Activated T-cell treated with anti-CD3 and anti-CD28 coated beads, Interleukin-2, amount 50 U/mL, for 1 hour (primary cell): ENCODE measurements at places on chromosomes 12 and 14.

DNA sequence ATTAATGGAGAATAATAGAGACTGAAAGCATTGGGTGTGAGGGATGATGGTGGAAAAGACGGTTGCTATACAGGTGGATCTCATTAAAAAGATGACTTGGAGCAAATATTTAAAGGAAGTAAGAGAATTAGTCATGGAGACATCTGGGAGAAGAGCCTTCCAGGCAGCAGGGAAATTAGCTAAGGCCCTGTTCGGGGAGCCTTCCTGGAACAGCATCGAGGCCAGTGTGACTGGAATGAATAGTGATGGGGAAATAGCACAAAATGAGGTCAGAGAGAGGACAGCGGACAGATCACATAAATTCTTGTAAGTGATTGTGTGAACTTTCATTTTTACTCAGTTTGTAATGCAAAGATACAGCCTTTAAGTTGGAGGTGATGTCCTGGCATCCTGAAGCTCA, 842.3 kb downstream of the SLC6A15 start:
- DNase-seq = no peak

DNA sequence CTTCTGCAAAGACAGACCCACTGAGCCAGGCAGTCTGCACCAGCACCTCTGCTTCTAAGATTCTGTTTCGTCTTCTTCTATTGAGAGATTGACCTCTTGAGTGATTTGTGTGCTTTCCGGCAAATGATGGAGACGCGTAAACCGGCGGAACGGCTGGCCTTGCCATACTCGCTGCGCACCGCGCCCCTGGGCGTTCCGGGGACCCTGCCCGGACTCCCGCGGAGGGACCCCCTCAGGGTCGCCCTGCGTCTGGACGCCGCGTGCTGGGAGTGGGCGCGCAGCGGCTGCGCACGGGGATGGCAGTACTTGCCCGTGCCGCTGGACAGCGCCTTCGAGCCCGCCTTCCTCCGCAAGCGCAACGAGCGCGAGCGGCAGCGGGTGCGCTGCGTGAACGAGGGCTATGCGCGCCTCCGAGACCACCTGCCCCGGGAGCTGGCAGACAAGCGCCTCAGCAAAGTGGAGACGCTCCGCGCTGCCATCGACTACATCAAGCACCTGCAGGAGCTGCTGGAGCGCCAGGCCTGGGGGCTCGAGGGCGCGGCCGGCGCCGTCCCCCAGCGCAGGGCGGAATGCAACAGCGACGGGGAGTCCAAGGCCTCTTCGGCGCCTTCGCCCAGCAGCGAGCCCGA, 703 bp downstream of the ASCL4 start:
- no peak for DNase-seq

- DNase-seq = no peak
Observed at GRCh38 chr14:28102814-28103213, 663.8 kb upstream of the FOXG1 start.

GRCh38 chr12:128587918-128588317, 235.8 kb downstream of the SLC15A4 start:
- no peak for DNase-seq

- DNase-seq = no peak
Observed at GRCh38 chr12:125129179-125129571, 63.9 kb downstream of the AACS start.

DNA sequence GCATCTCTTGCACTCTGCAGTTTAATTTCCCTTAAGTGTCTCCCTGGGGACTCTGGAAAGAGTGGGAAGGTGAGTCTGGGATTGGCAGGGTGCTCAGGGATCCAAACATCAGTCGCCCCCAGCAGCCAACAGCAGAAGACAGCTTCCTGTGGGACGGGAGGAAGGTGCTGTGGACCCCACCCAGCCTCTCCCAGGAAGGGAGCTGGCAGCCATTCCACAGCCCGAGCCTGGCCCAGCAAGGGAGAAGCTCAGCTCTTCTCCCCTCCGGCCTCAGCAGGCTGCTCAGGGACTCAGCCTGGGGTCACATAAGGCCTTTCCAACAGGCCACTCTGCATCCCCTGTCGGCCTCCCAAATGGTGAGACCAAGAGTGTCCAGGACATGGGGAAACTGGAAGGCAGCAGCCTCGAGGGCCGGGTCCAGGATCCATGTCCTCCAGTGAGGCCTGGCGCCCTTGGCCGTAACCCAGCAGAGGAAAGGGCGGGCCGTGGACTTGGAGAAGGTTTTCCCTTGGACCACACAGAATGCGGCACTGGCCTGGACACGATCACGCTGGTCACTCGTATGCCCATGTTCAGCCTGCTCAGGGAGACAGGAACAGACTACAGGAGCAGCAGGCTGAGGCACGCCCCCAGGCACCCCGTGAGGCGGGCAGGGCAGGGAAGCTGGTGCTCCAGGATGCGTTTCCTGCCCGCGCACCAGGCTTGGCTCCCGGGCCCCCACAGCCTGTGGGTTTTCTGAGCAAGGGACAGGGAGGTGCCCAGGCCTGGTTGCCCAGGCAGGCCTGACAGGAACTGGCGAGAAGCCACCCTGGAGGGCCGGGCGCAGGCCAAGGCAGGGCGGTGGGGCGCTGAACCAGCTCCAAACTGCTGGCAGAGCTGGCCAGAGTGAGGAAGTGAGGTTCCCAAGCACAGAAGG, 3.5 kb downstream of the XRCC3 start:
- DNase-seq = no peak

DNA sequence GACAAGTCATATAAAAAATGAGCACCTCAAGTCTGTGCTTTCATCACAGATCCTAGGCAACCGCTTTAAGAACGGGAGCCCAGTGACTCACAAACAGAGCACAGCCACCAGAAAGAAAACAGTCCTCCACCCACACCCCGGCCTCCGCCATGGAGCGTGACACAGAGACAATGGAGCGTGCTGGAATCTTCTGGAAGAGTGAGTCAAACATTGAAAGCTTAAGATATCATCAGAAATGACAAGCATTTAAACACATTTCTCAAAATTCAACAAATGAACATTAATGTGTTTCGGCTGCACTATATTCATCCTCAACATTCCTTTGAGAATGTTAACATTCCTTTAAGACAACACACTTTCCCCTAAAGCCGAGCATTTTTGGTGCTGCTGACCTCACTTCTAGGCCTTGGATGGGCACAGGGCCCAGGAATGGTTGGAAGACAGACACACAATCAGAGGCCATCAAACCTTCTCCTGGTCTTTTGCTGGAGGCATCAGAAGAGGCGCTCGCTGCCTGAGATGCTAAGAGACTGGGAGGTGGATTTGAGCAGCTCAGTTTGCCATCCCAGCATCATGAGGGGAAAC, 23.6 kb upstream of the TMEM132D start:
- DNase-seq = no peak

DNA sequence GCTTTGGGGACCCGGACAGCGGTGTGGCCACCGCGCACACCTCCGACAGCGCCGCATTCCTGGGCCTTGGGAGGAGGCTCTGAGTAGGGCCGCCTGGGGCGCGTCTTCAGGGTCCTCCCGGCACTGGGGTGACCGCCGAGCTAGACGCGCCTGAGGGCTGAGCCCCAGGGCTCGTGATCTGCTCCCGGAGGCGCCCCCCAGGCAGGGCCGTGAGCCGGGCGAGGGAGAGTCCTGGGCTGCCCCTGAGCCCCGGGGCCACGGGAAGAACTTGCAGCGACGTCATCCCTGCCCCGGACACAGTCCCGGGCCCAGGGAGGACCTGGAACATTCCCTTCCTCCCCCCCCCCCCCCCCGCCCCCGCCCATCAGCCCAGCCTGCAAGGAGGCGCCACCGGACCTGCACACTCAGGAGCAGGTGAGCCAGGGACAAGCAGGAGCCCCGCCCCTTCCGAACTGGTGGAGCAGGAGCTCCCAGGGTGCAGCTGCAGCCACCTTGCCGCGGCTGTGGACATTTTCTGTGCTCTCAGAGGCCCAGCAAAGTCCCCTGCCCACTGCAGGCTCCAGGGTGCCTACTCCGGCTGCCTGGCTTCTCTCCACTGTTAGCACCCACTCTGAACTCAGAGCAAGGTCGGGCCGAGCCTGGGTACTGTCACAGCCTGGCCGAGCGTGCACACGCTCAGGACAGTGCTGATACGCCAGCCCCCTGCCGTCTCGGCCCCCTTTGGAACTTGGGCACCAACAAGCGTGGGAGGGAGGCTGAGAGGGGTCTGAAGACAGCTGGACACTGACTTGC, 50.7 kb downstream of the A2M start:
- DNase-seq = peak; percentile 38

DNA sequence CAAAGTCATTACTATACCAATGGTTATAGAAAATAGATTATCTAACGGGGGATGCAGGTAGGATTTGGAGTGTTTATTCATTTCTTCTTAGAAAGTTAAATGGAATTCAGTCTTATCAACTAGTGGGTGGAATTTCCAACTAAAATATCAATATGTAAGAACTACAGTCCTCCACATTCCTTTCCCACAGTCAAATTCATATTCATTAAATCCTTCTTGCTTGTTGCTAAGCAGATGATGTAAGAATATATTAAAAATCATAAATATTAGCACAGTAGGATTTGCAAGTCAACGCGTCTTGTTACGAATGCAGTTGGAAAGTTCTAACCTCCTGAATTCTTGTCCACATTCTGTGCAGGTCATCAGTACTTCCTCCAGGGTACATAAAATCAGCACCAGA, 259.2 kb downstream of the CPNE8 start:
- no peak for DNase-seq
